Activated CD4-positive, alpha-beta T cell treated with anti-CD3 and anti-CD28 coated beads, Interleukin-2, amount 10 ng/mL, durations not matched to agents 24 days and 14 days (primary cell): ENCODE measurements at places on chromosomes 11 and 22. TPM values are rescaled to one million over a fixed set of nuclear protein-coding genes. Genes with fewer than 3 reads are reported as not detected.

B3GAT3 gene
- 80.3 and 91.4 TPM in 2 replicates for total RNA-seq

CNTN5 gene
- not detected in 2 replicates for total RNA-seq

MRGPRX3 gene
- total RNA-seq = not detected in 2 replicates

DNA sequence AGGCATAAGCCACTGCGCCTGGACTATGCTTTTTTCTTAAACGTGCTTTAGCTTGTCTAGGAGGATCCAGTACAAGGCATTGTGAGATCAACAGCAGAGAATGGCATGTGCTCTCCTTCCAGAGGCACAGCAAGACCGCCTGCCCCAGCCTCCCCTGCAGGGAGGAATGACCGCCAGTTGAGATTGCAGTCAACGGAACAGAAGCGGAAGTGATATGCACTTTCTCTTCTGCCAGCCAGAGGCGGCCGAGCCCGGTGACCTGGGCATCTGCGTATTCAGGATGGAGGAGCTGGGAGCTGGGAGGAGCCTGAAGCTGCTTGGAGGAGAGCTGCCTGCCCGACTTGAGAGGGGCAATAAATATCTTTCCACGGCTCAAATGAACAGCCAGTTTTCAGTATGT lies 243.0 kb downstream of the CTTN start:
- no peak overlapping the region for H3K4me3 ChIP-seq
- H3K27me3 ChIP-seq = no peaks in the 10 kb centered on the region
- DNase-seq = no peak
- H3K4me1 ChIP-seq = no peaks in the 10 kb centered on the region
- no peak overlapping the region for H3K27ac ChIP-seq
- no peaks in the 10 kb centered on the region for H3K36me3 ChIP-seq

GRCh38 chr11:22444076-22444475 lies 105.9 kb downstream of the SLC17A6 start:
- no peaks in the 10 kb centered on the region for H3K36me3 ChIP-seq
- no peaks in the 10 kb centered on the region for H3K4me1 ChIP-seq
- no peaks in the 10 kb centered on the region for H3K27me3 ChIP-seq
- H3K4me3 ChIP-seq = no peak overlapping the region
- H3K27ac ChIP-seq = no peak overlapping the region

DNA sequence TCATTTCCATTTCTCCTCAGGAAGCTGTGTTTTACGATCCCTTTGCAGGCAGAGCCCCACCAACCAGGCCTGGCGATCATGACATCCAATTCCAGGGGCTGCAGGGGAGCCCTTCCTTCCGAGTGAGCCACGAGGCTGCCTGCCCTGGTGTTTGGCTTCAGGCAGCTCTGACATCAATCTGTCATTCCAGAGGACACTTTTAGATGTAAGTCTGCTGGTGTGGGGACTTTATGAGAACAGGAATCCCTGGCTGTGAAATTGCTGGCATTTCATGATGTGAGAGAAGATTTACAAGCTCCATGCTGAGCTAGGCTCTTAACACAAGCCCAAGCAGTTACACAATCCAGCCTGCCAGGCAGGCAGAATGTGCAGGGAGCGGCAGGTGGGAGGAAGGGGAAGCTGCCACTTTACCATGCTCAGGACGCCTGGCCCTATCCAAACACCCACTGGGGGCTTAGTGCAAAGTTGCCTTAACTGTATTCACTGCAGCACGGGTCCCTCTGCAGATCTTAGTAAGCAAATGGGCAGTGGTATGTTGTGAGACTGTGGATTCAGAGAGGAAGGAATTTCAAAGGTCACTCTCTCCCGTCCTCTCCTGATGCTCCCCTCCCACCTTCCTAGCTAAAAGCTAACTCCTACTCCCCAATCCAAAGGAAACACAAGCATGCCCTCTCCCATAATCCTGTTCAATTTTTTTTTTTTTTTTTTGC lies 43.4 kb upstream of the MICAL2 start:
- H3K36me3 ChIP-seq = no peaks in the 10 kb centered on the region
- no peak overlapping the region for H3K4me3 ChIP-seq
- DNase-seq = no peak

- H3K27me3 ChIP-seq = no peaks in the 10 kb centered on the region
- no peaks in the 10 kb centered on the region for H3K4me1 ChIP-seq
- no peak overlapping the region for H3K27ac ChIP-seq
- H3K36me3 ChIP-seq = no peaks in the 10 kb centered on the region
Observed at GRCh38 chr11:100970283-100971164, 159.1 kb downstream of the PGR start.
